ENCODE measurements at places on chromosomes 5 and 9.

DNA sequence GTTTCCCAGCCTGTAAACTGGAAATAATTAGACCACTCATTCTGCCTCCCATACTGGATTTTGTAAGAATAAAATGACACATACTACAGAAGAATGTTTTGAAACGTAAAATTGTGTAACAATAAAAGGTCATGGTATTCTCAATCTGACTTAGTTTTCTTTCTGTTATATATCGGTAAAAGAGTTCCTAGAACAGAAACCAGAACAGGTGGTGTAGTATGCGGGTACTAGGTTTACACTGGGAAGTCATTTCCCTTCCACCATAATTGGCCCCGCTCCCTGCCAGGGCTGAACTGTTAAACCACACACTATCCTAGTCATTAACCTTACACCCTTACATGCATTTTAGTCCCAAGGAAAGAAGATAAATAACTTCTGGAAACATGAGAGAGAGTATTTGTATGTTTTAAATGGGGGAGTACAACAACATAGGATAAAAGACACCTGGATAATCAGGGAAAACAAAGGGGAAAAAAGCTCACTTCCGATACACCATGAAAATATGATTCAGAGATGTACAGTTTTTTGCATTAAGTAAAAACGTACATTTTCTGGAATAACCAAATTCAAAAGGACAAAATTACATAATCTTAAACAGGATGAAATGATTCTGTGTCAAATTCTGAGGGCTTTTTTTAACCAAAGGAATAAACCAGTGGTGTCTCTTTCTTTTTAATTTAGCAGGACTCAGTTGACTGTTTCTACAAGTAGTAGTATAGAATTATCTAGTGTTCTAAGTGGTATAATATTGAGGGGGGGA, 199.7 kb downstream of the GLIS3 start:
- H3K27me3 ChIP-seq, result peaks cover 3% of the 10 kb centered on the region
- H3K4me1 ChIP-seq, result no peaks in the 10 kb centered on the region
- no peak overlapping the region for H3K27ac ChIP-seq
- H3K36me3 ChIP-seq, result no peaks in the 10 kb centered on the region
- no peak for DNase-seq

DNA sequence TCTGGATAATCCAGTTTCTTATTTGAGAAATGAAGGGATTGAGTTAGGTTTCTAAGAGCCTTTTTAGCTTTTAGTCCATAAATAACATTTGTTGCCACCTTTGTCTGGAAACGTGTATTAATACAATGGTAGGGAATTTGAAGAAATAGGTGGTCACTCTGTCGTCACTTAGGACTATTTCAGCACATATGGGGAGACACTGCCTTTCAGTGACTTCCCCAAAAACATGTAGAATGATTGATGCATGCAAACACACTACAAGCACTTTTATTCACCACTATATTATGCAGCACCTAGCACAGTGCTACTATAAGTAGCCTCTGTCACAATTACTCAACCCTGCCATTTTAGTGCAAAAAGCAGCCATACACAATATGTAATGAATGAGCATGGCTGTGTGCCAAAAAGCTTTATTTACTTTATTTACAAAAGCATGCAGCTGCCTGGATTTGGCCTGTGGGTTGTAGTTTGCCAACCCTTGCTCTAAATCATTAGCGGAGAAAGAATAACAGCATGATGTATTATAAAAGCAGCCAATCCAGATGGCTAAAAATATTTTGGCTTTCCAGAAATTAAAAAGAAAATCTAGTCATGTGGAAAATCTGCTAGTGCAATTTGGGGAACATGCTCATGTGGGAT, 154.2 kb upstream of the HMHB1 start:
- no peaks in the 10 kb centered on the region for H3K36me3 ChIP-seq
- H3K27me3 ChIP-seq, result no peaks in the 10 kb centered on the region
- DNase-seq, result no peak
- H3K4me3 ChIP-seq, result no peak overlapping the region

- H3K4me1 ChIP-seq, result no peaks in the 10 kb centered on the region
- peaks cover 4% of the 10 kb centered on the region for H3K27me3 ChIP-seq
- no peak overlapping the region for H3K27ac ChIP-seq
- DNase-seq, result no peak
- no peak overlapping the region for H3K4me3 ChIP-seq
These were observed 402.3 kb upstream of the SMARCA2 start for GRCh38 chr9:1612886-1613285.

DNA sequence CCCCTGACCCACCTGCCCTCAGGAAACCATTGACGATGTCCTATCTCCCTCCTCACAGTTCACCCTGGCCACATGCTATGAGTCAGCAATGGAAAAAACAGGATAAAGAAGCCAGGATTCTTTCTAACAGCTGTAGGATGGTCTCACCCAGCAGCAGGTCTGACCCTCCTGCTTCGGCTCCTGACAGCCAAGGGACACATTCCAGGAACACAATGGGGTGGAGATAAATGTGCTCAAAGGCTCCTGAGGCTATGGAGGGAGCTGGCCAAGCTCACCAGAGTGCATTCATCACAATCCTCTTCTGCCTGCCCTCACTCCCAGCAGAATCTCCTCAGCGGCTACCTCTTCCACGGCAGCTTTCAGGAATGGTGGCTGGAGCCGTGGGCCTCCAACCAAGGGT, 170.3 kb downstream of the PJA2 start:
- no peaks in the 10 kb centered on the region for H3K27me3 ChIP-seq
- H3K4me3 ChIP-seq, result no peak overlapping the region
- peaks cover 12% of the 10 kb centered on the region for H3K4me1 ChIP-seq
- H3K36me3 ChIP-seq, result no peaks in the 10 kb centered on the region
- no peak overlapping the region for H3K27ac ChIP-seq
- no peak for DNase-seq

GRCh38 chr9:112120439-112120925, 54.6 kb downstream of the SUSD1 start:
- DNase-seq, result no peak
- H3K27me3 ChIP-seq, result no peaks in the 10 kb centered on the region
- no peaks in the 10 kb centered on the region for H3K36me3 ChIP-seq
- no peak overlapping the region for H3K4me3 ChIP-seq
- H3K4me1 ChIP-seq, result no peaks in the 10 kb centered on the region

GRCh38 chr5:178086266-178086665, 27.1 kb upstream of the N4BP3 start:
- H3K4me3 ChIP-seq, result no peak overlapping the region
- no peaks in the 10 kb centered on the region for H3K4me1 ChIP-seq
- H3K27me3 ChIP-seq, result peaks cover 4% of the 10 kb centered on the region
- no peak for DNase-seq
- no peaks in the 10 kb centered on the region for H3K36me3 ChIP-seq

DNA sequence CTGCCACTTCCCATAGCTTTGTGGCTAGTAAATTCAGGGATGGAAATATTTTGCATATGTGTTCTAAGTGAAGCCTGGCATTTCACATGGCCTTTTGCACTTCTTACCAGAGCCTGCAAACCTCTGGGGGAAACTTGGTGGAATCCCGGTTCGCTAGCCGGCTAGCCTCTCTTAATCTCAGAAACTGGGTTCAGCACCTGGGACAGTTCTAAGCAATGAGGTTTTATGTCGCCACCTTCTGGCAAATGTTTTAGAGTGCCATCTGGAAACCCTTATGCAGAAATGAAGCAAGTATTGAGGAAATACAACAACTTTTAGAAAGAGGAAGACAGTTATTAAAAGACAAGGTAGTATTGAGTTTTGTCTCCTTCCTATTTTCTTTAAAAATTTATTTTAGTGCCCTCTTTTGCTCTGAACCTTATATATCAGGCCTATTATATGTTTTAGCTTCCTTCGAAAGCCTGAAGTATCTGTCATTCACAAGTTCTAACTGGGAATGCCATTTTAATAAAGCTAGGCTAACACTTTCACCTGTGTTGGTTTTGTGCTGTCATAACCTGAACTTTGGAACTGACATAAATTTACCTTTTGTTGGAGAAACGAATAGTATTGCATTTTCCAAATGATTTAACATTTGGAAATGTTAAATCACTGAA, 963 bp upstream of the HTR1A start:
- H3K36me3 ChIP-seq, result no peaks in the 10 kb centered on the region
- DNase-seq, result peak; percentile 45
- no peak overlapping the region for H3K4me3 ChIP-seq
- no peaks in the 10 kb centered on the region for H3K27me3 ChIP-seq

- no peaks in the 10 kb centered on the region for H3K4me1 ChIP-seq
- H3K27ac ChIP-seq, result no peak overlapping the region
- no peak overlapping the region for H3K4me3 ChIP-seq
These were observed 26.0 kb downstream of the GABRP start for GRCh38 chr5:170809551-170809950.

- no peaks in the 10 kb centered on the region for H3K4me1 ChIP-seq
- no peak overlapping the region for H3K4me3 ChIP-seq
- no peaks in the 10 kb centered on the region for H3K27me3 ChIP-seq
- no peak for DNase-seq
- no peak overlapping the region for H3K27ac ChIP-seq
These were observed 85.3 kb downstream of the ZSWIM6 start for GRCh38 chr5:61417340-61417739.

DNA sequence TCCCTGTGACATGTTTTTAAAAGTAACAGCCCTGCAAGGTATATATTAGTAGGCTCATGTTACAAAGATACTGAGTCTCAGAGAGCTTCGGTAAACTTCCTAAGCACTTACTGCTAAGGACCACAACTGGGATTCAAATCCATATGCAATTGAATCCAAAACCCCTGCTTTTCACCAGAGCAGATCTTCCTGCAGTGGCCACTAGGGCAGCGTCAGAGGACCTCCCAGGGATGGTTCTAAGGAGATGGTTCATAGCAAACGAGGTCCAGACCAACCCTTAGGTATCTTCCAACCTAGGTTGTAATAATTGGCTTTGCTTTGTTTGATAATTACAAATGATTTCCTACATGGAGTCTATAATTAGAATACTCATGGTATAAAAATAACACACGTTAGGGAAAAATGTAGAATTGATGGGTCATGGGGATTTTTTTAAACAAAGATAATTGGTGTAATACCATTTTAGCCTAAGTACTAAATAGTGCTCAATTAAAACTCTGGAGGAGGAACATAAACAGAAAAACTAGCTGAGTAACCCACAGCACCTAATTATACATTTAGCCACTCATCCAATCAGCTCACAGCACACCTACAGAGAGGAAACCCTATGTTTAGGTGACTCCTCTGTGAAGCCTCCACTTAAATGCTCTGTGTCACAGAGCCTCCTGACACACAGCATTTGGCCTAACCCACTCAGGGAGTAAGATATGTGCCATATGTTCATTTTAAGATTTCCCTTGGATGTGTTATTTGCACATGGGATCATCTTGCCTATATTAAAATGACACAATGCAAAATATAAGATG, 10.0 kb upstream of the CAST start:
- H3K27me3 ChIP-seq, result peaks cover 17% of the 10 kb centered on the region
- H3K27ac ChIP-seq, result no peak overlapping the region
- no peaks in the 10 kb centered on the region for H3K4me1 ChIP-seq
